NCI-H2029 treated with DMSO at 0.1 percent for 48 hours (cell line): ENCODE measurements at places on chromosomes 2 and 18.
A peak's percentile ranks its signal among the peaks of the same experiment; 100 is the strongest.

GRCh38 chr2:145753966-145754365, 1234.0 kb upstream of the ZEB2 start:
- no peak for DNase-seq

DNA sequence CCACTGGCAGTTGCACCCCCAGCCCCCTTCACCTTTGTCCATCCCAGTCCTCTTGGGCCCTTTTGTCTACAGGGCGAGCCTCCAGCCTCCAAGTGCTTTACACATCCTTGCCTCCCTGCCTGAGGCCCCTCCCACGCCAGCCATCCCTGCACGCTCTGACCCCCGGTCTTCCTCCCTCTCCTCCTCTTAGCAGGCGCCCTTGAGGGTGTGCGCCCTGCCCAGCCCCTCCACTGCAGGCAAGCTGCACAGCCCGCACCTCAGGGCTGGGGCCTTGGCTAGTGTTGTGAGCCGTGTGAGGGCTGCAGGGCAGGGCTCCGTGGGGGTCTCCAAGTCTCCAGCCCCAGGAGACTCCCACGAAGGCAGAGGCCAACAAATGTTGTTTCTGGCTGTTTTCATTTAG, 6.9 kb downstream of the BOK start:
- DNase-seq = no peak

DNA sequence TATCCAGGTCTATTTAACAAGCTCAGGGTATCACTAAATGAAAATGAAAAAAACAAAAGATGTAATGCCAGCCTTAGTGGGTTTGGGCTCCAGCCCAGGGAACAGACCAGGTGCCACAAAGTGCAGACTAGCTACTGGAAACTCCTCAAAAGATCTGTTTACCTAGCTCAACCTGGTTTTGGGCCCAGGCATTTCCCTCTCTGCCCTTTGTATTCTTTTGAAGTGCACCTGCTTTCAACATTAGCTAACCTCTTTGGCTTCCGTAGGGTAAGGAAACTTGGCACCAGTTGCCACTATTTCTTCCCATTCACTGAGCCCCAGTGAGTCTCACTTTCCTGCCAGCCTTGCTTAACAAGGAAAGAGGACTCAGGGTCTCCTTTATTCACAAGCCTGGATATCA, 123.6 kb upstream of the CDCA7 start:
- peak; percentile 97 for DNase-seq

GRCh38 chr2:233982421-233983121, 65.4 kb downstream of the TRPM8 start:
- DNase-seq = no peak

DNA sequence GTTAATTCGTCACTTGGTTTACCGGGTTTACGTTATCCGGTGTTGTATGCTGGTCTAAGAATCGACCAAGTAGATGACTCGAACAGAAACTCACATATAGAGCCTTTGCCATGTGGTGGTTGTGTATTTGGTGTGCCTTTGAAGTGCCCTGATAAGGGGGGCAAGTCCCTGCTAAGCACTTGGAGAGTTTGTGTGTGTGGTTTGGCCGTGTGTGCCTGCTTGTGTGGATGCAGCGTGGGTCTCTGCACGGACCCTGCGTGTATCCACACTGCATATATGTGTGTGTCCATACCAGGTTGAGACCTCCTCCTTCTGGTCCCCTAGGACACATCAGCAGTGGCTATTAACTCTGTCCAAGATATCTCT, 2.4 kb upstream of the CELF4 start:
- DNase-seq = no peak

- DNase-seq = no peak
These were observed 15.6 kb upstream of the NFATC1 start for GRCh38 chr18:79379931-79380815.

DNA sequence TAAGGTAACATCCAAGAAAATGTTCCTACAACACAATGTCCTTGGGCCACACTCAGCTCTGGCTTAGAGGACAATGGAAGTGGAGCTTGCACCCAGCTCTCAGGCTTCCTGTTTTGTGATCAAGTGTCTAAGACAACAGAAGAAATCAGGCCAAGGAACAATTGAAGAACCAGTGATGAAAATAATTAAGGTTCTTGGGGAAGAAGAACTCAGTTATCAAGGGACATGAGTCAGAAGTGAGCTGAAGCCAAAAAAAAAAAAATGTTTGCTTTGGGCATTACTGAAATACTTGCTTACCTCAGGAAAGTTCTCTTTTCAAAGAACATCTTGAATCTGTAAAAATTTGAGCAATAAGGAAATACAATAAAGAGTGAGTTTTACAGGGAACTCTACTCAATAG, 299.0 kb downstream of the FBXO15 start:
- no peak for DNase-seq

GRCh38 chr18:76451396-76452331, 43.4 kb downstream of the ZNF516 start:
- DNase-seq = peak; percentile 20

- no peak for DNase-seq
These were observed 29.8 kb upstream of the ACTG2 start for GRCh38 chr2:73862987-73863386.

DNA sequence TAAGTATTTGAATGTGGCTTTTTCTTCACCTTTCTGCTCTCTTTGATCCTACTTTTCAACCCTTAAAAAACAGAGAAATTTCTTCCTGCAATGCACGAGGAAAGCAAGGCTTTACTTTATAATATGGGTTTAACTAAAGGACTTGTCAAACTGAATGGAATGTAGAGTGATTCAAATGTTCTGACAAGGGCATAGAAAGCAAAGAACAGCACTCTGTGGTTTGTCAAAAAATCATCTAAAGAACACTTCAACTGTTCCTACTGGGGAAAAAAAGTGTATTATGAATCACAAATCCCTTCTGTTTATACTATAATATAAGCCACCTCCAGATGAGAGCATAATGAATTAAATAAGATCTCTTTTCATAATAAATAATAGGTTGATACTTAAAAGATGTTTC, 45.0 kb upstream of the RIT2 start:
- no peak for DNase-seq

- DNase-seq = no peak
These were observed 67.2 kb downstream of the CUL3 start for GRCh38 chr2:224517963-224518362.

DNA sequence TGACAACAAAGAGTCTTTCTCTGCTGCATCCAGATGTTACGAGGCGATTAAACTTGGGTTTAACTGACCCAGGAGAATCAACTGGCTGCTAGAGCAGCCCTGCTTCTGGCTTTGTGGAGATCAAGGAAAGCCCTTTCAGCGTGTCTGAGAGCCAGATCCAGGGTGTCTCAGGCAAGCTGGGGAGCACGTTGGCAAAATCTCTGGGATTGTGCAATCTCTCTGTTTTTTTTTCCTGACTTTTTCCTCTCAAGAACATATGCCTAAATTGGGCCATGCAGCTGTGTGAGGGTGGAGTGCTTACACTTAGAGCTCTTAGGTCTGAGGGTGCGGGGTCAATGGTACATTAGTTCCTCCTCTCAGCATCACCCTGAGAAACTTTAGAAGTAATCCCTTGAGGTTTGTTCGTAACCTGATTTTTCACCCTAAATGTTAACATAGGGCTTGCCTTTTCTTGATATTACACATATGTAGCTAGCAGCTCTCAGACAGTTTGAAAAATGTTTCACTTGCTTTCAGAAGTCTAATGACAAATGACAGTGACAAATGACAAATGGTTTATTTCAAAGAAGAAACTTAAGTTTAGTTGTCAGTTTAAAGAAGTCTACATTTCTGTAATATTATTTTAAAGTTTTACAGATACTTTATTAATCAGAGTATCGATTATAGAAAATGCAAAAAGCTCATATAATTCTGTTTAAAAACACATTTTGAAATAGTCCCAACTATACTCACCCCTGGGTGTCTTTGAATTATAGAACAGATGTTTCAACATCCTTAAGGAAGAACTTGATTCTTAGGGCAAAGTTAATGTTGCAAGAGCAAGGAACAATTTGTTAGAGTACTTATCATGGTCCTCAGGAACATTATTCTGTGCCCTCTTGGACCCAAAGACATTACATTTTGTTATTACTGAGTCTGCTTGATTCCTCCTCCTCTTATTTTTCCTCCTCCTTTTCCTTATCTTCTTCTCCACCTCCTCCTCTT, 38.4 kb upstream of the ZSWIM2 start:
- DNase-seq = no peak

DNA sequence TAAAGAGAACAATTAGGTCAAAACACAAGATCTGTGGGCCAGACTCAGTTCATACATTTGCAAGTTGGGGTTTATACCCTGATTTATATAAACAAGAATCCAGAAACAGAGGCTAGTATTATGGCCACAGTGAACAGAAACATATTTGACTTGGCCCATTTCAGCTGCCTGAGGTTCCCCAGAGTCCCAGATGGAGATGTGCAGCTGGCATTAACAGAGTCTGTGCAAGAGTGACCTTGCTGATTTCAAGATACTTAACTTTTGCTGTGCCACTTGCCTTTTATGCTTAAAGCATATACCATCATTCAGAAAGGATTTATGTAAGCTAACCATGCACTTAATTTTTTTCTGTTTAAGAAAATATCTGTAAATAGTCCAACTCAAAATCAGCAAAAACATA, 636.3 kb downstream of the TRIB2 start:
- DNase-seq = no peak

- DNase-seq = no peak
These were observed 639.8 kb upstream of the ZEB2 start for GRCh38 chr2:145159676-145160075.

GRCh38 chr2:24176326-24176725, 1.5 kb downstream of the FAM228A start:
- no peak for DNase-seq

DNA sequence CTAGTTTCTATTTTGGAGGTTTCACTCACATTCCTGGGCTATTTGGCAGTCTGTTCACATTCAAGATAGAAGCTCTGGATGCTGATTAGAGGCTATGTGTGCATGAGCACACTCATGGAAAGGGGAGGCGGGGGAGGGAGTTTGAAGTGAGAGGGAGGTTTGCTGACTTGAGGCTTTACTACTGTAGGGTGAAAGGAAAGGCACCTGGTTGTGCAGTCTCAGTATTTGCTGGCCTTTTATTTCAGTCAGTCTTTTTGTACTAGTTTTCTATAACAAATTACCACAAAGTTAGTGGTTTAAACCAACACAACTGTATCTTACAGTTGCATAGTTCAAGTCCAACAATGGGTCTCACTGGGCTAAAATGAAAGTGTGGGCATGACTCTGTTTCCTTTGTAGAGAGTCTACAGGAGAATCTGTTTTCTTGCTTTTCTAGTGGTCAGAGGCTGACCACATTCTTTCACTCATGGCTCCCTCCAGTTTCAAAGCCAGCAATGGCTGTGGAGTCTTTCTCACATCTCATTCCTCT, 47.7 kb upstream of the NR4A2 start:
- DNase-seq = no peak

- DNase-seq = no peak
These were observed 205.3 kb downstream of the LRP1B start for GRCh38 chr2:141925511-141925910.

GRCh38 chr2:45637440-45637839, 14.0 kb upstream of the PRKCE start:
- no peak for DNase-seq

- DNase-seq = no peak
These were observed 32.2 kb downstream of the DGKD start for GRCh38 chr2:233386382-233387041.

GRCh38 chr18:5447442-5447841, 96.4 kb downstream of the EPB41L3 start:
- no peak for DNase-seq

DNA sequence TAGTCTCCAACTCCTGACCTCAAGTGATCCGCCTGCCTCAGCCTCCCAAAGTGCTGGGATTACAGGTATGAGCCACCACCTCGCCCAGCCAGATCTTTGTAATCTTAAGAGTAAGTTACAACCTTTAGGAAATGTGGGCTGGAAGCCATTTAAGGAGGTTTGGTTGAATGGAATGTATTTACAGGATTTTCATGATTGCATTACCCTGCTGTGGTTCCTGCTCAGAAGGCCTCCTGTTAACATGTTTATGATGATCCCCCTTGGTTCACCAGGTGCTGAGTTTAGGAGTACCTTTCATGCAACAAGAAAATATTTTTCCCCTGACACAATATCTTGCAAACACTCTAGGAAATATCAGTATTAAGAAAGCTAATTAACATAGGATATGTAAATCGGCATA, 187.4 kb upstream of the SH3BP4 start:
- no peak for DNase-seq

DNA sequence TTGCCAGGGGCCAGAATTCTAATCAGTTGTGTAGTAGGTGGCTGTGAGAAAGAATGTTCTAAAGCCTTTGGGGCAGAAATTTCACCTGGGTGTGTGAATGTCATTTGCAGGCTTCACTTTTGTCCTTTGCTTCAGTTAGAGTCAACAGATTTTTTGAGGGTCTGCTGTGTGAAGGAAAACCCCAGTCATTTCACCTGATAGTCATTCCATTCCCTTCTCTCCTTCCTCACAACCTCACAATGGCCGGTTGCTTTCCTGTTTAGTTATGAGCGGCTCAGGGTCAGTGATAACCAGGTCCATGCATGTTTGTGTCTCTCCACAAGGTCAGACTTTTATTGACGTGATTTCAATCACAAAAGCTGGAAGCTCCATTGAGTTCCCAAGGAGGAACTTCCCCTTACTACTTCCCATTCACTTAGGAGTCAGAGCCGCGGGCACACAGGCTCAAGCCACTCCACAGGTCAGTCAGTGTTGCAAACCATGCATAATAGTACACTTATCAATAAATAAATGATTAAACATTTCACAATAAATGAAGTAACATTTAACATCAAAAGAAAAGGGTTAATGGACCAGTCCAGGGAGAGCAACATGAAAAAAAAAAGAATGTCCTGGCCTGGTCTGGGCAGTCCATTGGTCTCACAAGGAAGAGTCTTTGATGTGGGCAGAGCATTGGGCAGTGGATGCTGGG, 74.3 kb downstream of the NPAS2 start:
- no peak for DNase-seq

GRCh38 chr2:51218047-51218446, 186.1 kb upstream of the NRXN1 start:
- DNase-seq = no peak

DNA sequence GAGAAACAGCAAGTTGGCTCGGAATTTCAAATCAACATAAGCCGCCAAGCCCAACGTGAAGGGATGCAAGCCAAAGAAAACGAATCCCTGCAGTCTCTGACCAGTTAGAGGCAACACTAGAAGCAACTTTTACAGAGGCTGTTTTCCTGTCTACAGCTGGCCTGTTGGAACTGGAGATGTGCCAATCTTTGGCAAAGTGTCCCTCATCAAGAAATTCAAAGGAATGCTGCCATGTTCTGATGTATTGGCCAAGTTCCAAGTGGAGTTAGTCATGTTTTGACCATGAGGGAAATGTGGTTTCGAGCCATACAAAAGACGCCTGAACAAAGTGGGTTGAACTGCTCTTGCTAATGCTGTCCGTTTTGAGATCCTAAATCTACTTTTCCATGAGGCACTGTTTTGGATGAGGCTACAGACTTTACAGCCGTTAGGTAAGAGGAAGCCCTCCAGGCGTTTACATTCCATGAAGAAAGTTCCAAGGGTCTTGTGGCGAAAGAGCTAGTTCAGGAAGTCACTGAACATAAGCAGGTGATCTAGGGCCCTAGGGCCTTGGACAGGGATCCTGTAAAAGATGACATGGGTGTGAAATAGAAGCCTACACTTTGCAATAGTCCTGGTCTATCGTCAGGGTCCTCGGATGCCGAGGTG, 140.7 kb upstream of the PXDN start:
- DNase-seq = no peak
